DND-41 (cell line): ENCODE measurements at places on chromosomes 6 and 20.
A peak's percentile ranks its signal among the peaks of the same experiment; 100 is the strongest.

- no peaks in the 10 kb centered on the region for H3K36me3 ChIP-seq
- DNase-seq = no peak
- no peak overlapping the region for H3K4me3 ChIP-seq
- H3K4me1 ChIP-seq = no peaks in the 10 kb centered on the region
- H3K27me3 ChIP-seq = no peaks in the 10 kb centered on the region
Observed at GRCh38 chr6:162712694-162713093, 14.9 kb downstream of the PRKN start.

- H3K4me3 ChIP-seq = no peak overlapping the region
- H3K27me3 ChIP-seq = peaks cover 13% of the 10 kb centered on the region
- H3K4me1 ChIP-seq = no peaks in the 10 kb centered on the region
- no peak for DNase-seq
Observed at GRCh38 chr6:87093651-87094050, 1.3 kb downstream of the CGA start.

GRCh38 chr6:40516429-40516828 lies 70.7 kb downstream of the LRFN2 start:
- no peak for DNase-seq
- H3K4me1 ChIP-seq = no peaks in the 10 kb centered on the region
- H3K4me3 ChIP-seq = no peak overlapping the region
- no peaks in the 10 kb centered on the region for H3K27me3 ChIP-seq
- no peaks in the 10 kb centered on the region for H3K36me3 ChIP-seq

GRCh38 chr6:158237656-158238055 lies 69.5 kb downstream of the GTF2H5 start:
- H3K36me3 ChIP-seq = no peaks in the 10 kb centered on the region
- H3K27ac ChIP-seq = no peak overlapping the region
- DNase-seq = no peak
- H3K27me3 ChIP-seq = no peaks in the 10 kb centered on the region
- H3K4me1 ChIP-seq = peaks cover 18% of the 10 kb centered on the region

- peak overlapping the region; percentile 30 for H3K27ac ChIP-seq
- H3K27me3 ChIP-seq = no peaks in the 10 kb centered on the region
- H3K36me3 ChIP-seq = no peaks in the 10 kb centered on the region
- peak overlapping the region; percentile 46 for H3K4me3 ChIP-seq
Observed at GRCh38 chr6:25366903-25367545, 87.8 kb downstream of the CARMIL1 start.

- H3K27me3 ChIP-seq = peaks cover 12% of the 10 kb centered on the region
- no peaks in the 10 kb centered on the region for H3K36me3 ChIP-seq
- no peak overlapping the region for H3K27ac ChIP-seq
- no peak overlapping the region for H3K4me3 ChIP-seq
Observed at GRCh38 chr20:46179862-46180261, 61.7 kb downstream of the CD40 start.

- no peak for DNase-seq
- peaks cover 21% of the 10 kb centered on the region for H3K4me1 ChIP-seq
- H3K27ac ChIP-seq = no peak overlapping the region
Observed at GRCh38 chr20:56362833-56363413, 4.1 kb downstream of the FAM210B start.

DNA sequence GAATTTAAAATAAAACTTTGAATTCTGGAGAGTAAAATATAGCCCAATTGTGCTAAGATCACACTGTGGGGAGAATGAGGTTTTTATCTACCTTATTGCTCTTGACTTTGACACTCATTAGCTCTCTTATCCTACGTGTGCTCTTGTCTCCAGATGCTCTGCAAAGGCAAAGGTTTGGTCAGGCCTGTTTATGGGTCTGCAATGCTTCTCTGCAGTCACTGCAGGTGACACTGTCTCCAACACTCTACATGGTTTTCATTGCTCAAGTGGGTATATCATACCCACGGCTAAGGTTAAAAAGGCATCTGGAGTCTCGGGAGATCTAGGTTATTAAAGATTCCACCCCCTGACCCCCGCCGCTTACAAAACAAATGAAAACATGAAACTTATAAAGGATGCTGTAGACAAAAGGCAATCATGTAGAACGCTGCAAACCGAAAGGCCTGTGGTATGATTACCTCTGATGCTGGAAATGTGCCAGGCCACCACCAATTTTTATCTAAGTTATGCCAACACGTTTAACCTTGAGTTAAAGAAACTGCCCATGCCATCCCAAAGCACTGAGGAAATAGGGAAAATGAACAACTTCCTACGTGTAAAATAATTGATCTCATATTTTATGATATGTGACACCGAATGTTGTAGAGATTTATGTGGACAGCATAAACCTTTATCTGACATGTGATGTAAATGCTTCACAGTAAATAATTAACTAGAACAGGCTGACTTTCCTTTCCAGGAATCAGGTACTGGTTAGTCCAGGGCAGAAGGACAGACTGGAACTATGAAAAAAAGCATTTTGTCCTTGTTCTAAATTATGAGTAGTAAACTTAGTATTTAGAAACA lies 238.2 kb upstream of the NOX3 start:
- no peaks in the 10 kb centered on the region for H3K36me3 ChIP-seq
- H3K4me1 ChIP-seq = no peaks in the 10 kb centered on the region
- no peak for DNase-seq
- no peak overlapping the region for H3K27ac ChIP-seq
- H3K4me3 ChIP-seq = no peak overlapping the region
- H3K27me3 ChIP-seq = no peaks in the 10 kb centered on the region

GRCh38 chr20:5354901-5355300 lies 38.1 kb upstream of the PROKR2 start:
- no peak for DNase-seq
- no peak overlapping the region for H3K27ac ChIP-seq
- H3K27me3 ChIP-seq = no peaks in the 10 kb centered on the region
- H3K36me3 ChIP-seq = no peaks in the 10 kb centered on the region
- H3K4me1 ChIP-seq = no peaks in the 10 kb centered on the region

DNA sequence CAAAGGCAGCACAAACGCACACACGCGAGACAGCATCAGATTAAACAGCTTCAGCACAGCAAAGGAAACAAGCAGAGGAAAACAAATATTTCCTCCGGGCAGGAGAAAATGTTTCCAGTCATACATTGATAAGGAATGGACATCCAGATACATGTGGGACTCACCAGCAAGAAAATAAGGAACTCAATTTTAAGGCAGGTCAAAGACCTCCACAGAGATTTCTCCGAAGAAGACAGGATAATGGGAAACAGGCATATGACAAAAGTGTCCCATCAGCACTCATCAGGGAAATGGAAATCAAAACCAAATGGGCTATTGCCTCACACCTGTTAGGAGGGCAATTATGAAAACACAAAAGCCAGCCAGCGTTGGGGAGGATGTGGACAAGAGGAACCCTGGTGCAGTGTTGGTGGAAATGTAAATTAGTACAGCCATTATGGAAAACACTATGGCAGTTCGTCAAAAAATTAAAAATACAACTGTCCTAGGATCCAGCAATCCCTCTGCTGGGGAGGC lies 9.7 kb upstream of the SLCO4A1 start:
- H3K27me3 ChIP-seq = peaks cover 24% of the 10 kb centered on the region
- no peak for DNase-seq
- H3K27ac ChIP-seq = no peak overlapping the region
- no peak overlapping the region for H3K4me3 ChIP-seq
- H3K4me1 ChIP-seq = no peaks in the 10 kb centered on the region

DNA sequence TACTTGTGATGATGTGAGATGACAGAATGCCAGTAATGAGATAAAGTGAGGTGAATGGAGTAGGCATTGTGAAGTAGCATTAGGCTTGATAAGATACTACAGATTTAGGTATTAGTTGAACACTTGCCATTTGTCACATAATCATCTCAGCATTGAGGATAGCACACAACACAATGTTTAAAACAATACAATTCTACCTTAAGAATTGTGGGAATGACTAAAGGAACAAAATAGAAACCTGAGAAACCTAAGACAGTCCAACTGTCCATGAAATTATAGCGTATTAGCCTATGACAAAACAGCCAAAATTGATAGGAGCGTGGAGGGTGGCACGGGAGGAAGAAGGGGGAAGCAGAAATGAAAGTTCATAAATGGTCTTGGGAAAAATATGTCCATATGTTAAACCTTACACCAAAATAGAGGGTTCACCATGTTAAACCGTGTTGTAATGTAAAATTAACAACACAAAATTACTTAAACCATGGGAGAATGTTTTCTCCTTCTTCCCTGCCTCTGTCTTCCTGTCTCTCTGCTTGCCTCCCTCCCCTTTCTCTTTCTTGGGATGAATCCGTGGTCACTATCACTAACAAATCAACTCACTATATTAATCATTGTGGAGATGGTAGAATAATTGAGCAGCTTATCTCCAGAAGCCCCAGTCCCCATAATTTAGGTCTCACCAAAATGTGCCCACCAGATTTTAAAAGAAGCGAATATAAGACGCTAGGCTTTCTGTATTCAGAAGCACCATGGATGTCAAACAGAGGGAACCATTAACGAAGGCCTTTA lies 33.0 kb upstream of the HFE start:
- peaks cover 54% of the 10 kb centered on the region for H3K4me1 ChIP-seq
- DNase-seq = no peak
- peak overlapping the region; percentile 62 for H3K4me3 ChIP-seq
- H3K27ac ChIP-seq = peak overlapping the region; percentile 99

DNA sequence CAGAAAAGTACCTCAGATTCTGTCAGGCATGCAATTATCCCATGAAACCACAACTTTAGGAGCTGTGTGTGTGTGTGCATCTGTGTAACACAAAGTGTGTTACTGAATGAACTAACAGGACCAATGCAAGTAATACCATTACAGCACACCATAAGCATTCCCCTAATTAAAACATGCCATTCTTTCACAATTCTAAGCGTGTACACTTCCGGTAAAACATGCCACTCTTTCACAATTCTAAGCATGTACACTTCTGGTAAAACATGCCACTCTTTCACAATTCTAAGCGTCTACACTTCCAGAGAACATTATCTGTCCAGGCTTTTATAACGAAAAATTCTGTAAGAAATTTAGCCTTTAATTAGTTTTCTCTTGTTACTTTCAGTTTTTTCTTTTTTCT lies 238.2 kb downstream of the GMDS start:
- no peaks in the 10 kb centered on the region for H3K36me3 ChIP-seq
- no peak overlapping the region for H3K27ac ChIP-seq
- DNase-seq = no peak
- no peaks in the 10 kb centered on the region for H3K4me1 ChIP-seq
- no peak overlapping the region for H3K4me3 ChIP-seq
- H3K27me3 ChIP-seq = no peaks in the 10 kb centered on the region

- peaks cover 3% of the 10 kb centered on the region for H3K27me3 ChIP-seq
- peak; percentile 15 for DNase-seq
- H3K27ac ChIP-seq = no peak overlapping the region
- H3K36me3 ChIP-seq = no peaks in the 10 kb centered on the region
- no peak overlapping the region for H3K4me3 ChIP-seq
Observed at GRCh38 chr6:158868122-158868480, 48.9 kb upstream of the EZR start.

DNA sequence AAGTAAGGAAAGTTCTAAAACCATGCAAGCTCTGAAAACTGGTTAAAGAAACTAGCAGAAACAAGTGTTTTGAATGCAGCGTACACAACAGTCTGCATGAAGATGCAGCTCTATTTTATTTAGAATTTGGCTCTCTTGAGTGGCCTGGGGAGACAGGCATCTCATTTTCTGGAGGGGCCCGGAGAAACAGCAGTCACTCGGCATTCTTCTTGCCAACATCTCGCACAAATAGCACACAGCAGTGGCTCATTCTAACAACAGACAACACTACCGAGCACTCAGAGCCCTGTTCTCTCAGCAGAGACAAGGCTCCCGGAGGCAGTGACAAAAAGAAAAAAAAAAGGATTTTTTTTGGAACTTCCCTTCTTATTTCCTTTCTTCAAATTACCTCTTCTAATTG lies 108.5 kb upstream of the STMND1 start:
- H3K27me3 ChIP-seq = no peaks in the 10 kb centered on the region
- no peaks in the 10 kb centered on the region for H3K36me3 ChIP-seq
- no peak overlapping the region for H3K4me3 ChIP-seq
- no peaks in the 10 kb centered on the region for H3K4me1 ChIP-seq
- no peak overlapping the region for H3K27ac ChIP-seq
- no peak for DNase-seq
